HL-60 (cell line): ENCODE measurements at places on chromosomes 2 and 18.
A peak's percentile ranks its signal among the peaks of the same experiment; 100 is the strongest.

DNA sequence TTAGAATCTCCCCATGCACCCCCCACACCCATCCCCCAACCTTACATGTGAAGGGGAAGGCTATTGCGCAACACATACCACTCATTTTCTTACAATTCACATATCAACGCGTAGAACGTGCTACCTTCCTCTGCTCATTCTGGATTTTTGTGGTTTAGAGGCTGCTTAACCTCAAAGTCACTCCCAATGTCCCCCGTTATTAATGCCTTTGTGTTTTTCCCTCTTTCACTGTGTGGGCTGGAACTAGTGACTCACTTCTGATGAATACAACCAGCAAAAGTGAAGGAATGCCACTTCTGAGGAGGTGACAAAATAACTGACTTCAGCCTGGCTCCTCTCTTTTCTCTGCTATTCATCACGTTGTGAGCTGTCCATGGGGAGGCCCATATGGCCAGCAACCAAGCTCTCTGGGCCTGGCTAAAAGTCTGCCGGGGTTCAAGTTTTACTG, 342.5 kb upstream of the NXPH2 start:
- DNase-seq, result no peak

DNA sequence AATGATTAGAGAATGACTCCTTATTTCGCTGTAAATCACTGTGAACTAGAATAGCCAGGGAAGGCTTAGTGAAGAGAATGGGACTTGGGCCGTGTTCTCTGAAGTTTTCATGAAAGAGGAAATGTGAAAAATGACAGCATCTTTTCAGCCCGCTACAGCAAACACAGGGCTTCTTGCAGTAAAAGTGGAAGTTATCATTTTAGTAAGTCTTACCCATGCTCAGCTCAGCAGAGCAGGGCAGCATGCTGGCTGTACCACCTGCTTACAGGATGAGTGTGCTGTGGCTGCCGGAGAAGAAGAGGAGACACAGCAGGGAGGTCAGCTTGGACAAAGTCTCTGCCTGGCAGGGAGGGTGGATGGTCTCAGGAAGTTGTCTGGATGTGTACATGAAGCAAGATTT, 300.7 kb upstream of the DLGAP1 start:
- DNase-seq, result no peak

GRCh38 chr2:213166109-213166508, 14.7 kb upstream of the IKZF2 start:
- DNase-seq, result no peak

DNA sequence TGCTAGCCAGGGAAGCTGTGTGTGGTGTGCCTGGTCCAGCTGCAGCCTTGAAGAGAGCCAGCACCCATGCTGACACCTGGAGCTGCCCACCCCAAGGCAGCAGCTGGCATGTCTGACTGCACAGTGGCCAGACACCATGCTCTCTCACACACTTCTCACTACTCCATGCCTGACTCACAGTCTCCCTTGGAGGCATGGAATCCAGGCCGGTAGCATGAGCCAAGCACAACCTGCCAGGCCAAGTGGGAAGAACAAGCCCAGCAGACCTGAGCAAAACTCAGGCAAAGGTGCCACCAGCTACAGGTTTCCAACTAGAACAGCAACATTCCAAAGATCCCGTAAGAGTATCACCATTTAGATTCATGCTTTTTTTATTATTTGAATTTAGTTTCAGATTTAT, 625.3 kb upstream of the LRRTM4 start:
- no peak for DNase-seq

- no peak for DNase-seq
Measured at GRCh38 chr2:41933585-41934320, 114.1 kb upstream of the PKDCC start.

DNA sequence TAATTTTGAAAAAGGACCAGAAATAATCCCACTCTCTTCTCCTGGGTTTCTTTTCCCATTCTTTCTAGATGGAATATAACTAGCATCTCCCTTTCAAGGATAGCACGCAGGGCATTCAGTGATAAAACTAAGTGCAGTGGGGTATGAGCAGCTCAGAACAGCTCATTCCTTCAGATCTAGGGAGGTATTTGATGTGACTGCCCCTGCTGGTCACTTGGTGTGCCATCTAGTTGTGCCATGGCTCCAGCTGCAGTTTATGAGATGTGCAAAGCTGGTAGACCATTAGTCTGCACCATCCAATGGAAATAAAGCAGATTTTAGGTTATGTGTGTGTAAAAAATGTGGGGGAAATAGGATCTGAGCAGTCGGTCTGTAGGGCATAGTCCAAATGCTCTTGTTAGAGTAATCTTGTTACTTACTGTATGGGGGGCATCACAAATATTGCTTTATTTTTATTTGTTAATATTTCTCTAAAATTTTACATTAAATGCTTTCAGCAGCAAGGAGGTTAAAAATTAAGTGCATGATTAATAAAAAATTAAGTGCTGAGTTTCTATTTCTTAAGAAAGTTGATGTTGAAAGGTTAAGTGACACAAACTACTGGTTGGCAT, 38.9 kb downstream of the CTAGE1 start:
- peak; percentile 47 for DNase-seq

- DNase-seq, result no peak
Measured at GRCh38 chr2:67445652-67446268, 48.6 kb downstream of the ETAA1 start.
